ENCODE measurements at places on chromosomes 6 and 20.

GRCh38 chr20:52852714-52853113 lies 119.4 kb upstream of the TSHZ2 start:
- DNase-seq = no peak

DNA sequence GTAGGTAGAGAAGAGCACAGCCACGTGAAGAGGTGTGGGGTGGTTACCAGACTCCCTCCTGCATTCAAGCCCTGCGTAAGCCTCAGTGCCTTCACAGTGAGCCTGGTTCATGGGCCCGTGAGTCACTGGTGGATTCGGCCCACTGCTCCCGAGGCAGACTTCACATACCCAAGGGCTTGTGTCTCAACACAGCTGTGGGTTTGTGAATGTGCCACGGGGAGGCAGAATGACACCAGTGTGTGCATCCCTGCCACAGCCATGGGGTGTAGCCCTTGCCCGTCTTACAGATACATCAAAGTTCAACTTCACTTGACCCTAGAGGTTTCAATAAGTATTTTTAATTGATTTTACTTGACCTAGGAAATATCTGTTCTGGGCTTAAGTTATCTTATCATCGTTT lies 108.5 kb downstream of the MAP3K4 start:
- peak; percentile 18 for DNase-seq

- no peak for DNase-seq
Measured at GRCh38 chr6:1481286-1481685, 91.9 kb downstream of the FOXF2 start.

DNA sequence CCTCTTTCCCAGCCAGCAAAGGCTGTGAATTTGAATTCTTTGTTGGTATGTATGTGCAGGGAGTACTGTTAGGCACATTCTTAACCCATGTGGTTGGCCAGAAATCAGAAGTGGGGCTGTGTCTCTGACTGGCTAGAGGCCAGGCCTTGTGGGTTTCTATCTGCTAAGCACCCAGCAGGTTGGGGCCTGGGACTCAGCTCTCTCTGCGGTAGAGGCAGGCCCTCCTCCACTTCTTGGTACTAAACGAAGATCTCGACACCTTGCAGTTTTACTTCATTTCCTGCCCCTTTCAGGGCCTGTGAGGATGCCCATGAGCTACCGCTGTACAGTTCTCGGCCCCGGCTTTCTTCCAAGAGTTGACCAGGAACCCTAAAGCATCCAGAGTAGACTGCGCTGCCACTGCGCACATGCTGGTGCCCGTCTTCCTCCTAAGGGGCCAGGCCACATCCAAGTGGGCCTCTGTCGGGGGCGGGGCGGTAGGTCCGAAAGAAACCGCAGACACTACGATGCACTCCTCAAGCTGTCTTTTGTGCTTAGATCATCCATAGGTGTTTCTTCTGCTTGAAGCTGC lies 51.1 kb downstream of the TCP11 start:
- DNase-seq = no peak

GRCh38 chr20:41064377-41064776 lies 35.8 kb downstream of the TOP1 start:
- no peak for DNase-seq

DNA sequence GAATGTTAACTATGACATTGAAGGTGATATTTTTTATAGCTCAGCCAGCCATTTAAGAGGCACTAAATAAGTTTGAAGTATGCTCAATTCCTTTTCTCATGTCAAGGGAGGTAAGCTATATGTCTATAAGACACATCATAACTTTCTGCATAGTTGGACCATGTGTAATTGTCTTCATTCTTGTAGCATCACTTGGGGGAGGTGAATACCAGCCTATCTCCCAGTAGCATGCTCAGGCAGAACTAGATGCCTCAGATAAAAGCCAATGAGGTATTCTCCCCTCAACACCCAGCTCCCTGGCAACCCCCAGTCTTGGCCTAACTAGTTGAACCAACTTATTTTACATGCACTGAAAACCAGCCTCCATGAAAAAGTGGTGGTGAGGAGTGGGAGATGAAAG lies 158.3 kb upstream of the JAG1 start:
- DNase-seq = no peak

GRCh38 chr20:1718604-1719384 lies 61.2 kb upstream of the SIRPG start:
- DNase-seq = peak; percentile 68

GRCh38 chr6:89081129-89081422 lies 525 bp downstream of the PNRC1 start:
- no peak for DNase-seq

GRCh38 chr6:37204014-37204751 lies 34.2 kb downstream of the PIM1 start:
- peak; percentile 72 for DNase-seq

DNA sequence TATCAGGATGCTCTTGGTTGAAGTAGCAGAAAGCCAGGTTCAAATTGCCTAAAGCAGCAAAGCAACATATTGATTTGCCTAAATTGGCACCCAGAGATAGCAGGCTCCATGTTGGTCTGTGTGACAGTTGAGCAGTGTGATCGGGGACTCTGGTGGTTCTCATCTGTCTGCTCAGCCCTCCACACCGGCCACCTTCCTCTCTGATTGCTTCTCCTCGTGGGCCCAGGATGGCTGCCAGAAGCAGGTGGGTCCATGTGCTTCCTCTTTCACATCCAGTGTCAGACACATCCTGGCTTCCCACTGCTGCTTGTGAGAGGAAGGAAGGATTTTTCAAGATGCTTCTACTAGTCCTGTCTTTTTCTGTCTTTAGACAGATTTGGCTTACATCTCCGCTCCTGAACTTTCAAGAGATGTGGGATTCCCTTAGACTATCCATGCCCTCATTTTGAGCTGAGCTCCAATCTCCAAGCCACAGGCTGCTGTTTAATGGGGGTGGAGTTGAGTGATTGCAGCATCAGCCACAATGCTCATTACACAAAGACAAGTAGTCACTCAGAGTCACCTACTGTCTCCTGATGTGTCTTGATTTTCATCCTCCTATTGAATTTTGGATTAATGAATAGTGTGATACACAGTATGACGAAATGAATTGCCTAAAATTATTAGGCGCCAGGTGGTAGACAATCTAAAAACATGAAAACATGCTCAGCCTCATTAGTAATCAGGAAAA lies 122.2 kb downstream of the ZDHHC14 start:
- no peak for DNase-seq

DNA sequence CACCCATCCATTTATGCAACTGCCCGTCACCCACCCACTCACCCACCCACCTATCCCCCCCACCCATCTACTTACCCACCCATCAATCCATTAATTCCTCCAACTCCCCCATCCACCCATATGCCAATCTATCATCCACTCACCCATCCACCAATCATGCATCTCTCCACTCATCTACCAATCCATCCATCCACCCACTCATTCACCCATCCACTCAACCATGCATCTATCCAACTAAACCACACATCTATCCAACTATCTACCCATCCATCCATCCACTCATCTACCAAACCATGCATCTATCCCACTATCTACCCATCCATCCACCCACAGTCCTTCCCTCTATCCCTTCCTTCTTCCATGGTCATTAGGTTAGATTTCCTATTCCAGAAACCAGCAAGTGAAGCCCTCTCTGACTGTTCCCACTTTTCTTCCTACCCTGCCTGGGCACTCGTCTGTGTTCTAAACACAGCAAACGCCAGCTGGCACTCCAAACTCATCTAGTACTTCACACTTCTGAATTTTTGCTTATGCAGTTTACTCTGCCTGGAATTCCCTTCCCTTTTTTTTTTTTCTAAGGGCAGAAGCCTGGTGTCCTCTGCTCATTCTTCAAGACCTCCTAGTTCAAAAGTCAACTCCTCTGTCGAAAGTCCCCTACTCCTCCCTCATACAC lies 43.1 kb downstream of the ARHGAP40 start:
- DNase-seq = no peak

DNA sequence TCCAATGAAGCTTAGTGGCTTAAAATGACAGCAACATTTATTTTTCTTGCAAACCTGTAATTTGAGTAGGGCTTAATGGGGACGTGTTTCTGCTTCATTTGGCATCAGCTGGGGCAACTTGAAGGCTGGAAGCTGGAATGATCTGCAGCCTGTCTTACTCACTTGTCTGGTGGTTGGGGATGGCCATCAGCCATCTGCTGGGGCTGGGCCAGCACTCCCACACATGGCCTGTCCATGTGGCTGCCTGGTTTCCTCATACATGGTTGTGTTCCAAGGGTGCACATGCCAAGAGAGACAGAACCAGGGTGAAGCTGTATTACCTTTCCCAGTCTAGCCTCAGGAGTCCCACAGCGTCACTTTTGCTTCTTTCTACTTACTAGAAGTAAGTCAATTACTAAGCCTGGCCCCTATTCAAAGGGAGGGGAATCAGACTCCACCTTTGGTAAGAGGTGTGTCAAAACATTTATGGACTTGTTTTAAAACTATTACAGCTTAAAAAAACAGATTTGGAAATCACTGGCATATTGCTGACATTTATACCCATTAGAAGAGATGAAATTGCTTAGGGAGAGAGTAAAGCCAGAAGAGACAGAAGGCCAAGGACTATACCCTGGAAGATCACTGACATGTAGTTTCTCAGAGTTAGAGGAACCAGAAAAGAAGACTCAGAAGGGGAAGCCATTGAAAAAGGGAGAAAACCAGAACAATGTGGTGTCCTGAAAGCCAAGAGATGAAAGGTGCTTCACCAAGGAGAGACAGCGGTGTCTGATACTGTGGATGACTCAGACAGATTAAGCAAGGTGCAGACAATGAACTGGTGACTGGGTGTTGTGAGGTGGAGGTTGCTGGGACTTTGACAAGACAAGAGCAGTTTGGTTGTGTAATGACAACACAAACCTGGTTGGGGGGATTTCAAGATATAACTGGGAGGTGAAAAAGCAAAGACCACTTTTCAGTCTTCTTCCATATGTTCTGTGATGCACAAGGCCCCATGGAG lies 345.2 kb downstream of the GJA1 start:
- DNase-seq = no peak

DNA sequence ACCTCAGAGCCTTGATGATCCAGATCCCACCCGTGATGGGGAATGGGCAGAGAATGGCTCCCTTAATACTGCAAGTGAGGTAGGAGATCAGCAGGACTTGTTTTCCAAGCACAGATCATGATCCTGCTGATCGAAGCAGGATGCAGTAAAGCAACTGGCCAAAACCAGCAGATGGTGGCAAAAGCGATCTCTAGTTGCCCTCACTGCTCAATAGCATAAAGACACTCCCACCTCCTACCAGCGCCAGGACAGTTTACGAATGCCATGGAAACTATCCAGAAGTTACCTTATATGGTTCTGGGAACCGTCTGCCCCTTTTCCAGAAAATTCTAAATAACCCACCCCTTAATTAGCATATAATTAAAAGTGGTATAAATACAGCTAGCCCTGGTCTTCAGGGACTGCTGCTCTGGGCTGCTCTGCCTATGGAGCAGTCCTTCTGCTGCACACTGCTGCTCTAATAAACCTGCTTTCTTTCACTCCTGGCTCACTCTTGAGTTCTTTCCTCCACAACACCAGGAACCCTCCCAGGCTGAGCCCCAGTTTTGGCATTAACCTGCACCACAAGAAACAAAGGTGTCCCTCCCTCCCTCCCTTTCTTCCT lies 415.8 kb downstream of the PREX1 start:
- no peak for DNase-seq

DNA sequence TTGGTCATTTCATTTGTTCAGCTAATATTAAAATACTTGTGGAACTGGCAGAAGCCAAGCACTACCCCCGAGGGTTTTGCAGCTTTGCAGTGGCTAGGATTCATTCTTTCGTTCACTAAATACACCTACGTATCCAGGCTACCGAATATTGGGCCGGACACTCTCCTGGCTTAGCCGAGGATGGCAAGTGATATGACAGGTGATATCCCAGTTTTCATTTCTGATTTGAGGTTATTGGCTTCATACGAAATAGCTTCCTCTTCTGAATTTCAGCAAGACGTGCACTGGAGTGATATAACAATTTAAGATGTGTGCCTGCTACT lies 536 bp upstream of the MTFR2 start:
- DNase-seq = no peak

DNA sequence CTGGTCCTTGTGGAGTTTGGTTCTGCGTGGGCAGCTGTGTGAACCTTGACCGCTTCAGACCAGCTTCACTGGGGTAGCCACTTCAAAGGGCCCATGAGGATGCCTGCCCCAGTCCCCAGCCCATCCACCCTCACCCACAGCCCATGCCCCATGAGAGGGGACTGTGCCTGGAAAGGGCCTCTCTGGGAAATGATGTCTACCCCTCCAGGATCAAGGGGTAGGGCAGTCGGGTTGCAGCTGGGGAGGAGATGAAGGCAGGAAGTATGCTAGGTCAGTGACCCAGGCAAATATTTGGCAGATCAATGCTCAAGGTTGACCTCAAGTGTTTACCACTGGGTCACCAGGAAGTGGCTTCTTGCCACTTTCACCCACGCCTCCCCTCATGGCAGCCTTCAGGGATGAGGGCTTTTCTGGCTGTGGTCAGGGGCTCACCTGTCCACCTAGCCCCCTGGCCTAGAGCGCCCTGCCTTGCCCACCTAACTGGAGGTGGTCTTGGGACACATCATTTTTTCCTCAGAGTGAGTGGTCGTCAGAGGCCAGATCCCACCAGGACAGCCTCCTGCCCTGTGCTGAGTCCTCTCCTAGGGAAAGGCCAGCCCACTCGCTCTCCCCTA lies 109.5 kb downstream of the SNX5 start:
- DNase-seq = no peak

GRCh38 chr20:54468082-54468481 lies 7.3 kb upstream of the DOK5 start:
- no peak for DNase-seq

- no peak for DNase-seq
Measured at GRCh38 chr20:51305316-51306052, 237.0 kb downstream of the NFATC2 start.

- DNase-seq = no peak
Measured at GRCh38 chr6:143097224-143097795, 36.6 kb downstream of the AIG1 start.

Measured in hematopoietic multipotent progenitor cell treated with erythropoietin and hydrocortisone succinate and interleukin-3 and kit ligand, for 15 days (in vitro differentiated cells).